ENCODE measurements at places on chromosomes 1 and 21.

DNA sequence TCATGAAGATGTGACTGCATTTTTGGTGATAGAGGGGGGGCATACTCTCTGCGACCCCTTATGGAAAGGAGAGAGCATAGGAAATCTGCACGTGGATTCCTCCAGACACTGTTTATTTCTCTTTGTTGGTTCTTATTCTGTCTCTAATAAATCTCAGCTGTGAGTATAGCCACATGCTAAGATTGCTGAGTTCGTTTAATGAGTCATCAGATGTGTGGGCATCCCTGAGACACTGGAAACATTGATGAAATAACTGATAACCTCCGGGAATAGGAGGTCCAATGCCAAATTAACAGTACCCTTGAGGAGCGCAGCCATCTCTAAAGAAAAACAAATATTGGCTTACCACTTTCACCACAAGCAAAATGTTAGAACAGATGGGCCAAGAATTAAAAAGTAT lies 880.2 kb upstream of the NEGR1 start:
- DNase-seq = no peak

DNA sequence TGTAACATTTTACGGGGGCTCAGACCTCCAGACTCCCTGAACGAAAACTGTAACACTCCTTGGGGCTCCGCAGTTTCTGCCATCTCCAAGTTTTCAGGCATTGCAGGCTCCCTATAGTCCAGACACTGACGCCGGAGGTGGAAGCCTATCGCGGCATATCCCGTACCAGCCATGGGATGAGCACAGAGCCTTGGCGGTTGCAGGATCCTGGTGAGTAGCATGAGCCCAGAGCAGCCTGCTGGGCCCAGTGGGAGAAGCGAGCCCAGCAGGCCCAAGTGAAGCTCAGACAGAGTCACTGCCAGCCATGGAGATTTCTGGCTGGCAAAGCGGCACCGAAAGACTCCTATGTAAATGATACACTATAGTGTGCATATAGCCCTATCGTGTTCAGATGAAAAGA lies 446.8 kb downstream of the COL11A1 start:
- DNase-seq = no peak

GRCh38 chr1:44939061-44939460 lies 47.3 kb downstream of the EIF2B3 start:
- DNase-seq = no peak

- no peak for DNase-seq
Observed at GRCh38 chr1:31366796-31367195, 6.1 kb downstream of the FABP3 start.

DNA sequence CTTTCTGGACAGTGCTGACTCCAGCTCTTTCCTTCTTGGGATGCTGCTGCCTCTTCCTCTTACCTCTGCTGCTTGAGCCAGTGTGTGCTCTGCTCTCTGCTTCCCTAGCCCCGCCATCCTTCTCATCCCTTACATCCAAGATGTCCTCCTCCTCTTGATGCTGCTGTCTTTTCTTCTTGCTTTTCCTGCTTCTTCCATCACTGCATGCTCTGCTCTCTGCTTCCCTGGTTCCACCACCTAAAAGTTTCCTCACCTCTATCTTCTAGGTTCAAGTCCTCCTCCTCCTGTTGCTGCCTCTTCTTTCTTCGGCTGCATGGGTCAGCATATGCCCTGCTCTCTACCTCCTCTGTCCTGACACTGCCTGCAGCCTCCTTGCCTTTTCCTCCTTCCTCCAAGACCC lies 3.4 kb downstream of the NAXE start:
- DNase-seq = no peak

DNA sequence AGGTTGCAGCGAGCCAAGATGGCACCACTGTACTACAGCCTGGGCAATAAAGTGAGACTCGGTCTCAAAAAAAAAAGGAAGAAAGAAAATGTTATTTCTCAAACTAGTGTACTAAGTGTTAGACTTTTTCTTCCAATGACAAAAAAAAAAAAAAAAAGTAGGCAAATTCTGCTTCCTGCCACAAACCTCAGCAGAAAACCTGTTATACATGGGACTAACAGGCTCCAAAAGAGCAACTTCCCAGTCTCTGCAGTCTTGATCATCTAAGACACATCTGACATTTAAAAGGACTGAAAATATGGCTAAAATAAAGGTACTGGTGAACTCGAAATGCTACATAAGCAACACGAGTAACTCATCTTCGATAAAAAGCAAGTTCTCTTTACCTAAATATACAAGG lies 59.6 kb downstream of the HSF2BP start:
- DNase-seq = no peak

GRCh38 chr1:37476460-37477197 lies 2.2 kb downstream of the ZC3H12A start:
- DNase-seq = no peak

DNA sequence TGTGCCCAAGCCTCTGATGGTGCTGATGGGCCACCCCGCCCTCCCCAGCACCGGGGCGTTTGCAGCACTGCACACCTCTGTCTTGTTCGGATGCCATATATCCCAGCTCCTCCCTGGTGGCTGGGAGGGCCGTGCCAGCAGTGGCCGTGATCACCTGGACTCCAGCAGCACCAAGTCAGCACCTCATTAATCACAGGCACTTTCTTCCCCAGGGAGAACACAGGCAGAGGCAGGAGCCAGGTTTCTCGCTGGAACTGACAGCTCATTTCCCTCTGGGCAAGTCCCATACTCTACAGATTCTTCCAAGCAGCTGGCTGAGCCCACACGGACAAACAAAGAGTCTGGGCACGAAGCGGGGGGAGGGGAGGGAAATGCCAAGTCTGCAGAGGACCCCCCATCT lies 141.7 kb upstream of the EDN2 start:
- DNase-seq = no peak

DNA sequence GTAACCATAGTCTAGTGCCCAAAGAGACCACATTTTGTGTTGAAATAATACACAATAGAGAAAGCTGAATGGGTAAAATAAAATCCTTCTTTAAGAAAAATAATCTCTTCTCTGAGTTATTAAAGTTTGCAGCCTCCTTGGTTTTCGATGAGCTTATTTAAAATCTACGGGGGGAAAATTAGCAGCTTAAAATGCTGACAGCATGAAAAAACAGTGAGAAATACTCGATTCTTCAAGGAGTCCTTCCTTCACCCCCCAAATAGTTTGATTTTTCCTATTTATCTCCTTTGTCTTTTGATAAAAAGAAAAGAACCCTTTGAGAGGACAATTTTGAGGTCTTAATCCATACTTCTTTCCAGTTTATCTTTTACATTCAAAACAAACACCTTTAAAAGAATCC lies 394.0 kb upstream of the B3GALT2 start:
- no peak for DNase-seq

DNA sequence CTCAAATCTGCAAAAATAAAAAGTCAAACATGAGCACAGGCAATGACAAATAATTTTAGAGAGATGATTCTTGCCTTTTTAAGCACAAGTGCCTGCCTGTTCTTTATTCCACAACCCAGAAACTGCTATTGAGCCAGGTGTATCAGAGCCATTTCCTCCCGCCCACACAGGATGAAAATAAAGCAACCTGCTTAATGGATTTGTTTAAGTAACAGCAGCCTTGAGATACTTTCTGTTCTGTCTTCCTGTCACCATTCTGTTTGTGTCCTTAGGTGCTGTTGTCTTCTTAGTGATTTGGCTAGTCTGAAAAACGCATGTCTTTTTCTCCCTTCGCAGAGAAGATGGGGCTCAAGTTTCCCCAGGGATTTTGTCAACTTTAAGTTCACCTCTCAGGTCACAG lies 11.4 kb downstream of the RPE65 start:
- DNase-seq = no peak

DNA sequence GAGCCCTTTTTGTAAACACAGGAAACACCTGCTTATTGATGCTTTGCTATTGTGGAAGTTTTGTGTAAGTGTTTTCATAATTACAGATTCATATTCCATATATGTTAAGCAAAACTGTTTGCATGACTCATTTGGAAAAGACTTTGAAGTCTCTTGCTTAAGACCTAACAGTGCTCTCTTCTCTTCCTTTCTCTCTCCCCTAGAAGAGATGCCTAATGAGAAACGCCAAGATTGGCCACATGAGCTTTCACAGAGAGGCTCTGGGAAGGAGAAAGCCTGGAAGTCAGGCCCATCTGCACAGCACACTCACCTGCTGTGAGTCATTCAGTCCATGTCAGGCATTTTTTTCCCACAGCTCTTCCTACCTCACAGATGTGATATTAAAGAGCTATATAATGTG lies 101.6 kb upstream of the PALMD start:
- no peak for DNase-seq
